NCI-H187 treated with DMSO at 0.1 percent for 48 hours (cell line): ENCODE measurements at places on chromosomes 7 and 10.

DNA sequence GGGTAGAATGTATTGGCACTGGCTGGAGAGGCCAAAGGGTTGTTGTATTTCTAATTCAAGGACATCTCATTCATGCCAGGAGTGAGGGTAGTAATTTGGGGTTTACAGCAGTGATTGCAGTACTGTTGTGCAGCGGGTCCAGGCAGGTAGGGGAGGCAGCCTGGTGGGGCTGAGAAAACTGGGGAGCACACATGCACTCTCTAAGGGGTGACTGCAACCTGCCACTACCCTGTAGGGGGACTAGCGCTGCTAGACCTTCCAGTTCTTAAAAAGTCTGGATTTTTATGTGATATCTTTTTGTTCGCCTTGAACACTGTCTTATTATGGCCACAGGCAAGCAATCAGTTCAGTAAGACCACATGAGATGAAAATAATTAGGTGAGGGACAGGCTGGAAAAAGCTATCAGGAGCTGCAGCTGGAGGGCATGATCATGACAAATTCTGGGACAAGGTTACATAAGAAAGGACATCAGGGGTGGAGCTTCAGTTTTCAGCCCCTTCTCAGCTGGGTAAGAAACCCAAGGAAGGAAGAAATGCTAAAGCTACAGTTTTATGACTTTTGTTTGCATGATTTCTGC is 149.0 kb downstream of the ARHGAP21 start:
- no peak for DNase-seq

GRCh38 chr10:31708474-31708873 is 220.2 kb downstream of the ARHGAP12 start:
- no peak for DNase-seq

- no peak for DNase-seq
Observed at GRCh38 chr10:98254234-98254974, 13.6 kb downstream of the LOXL4 start.

- no peak for DNase-seq
Observed at GRCh38 chr7:33921216-33921938, 16.0 kb downstream of the BMPER start.

DNA sequence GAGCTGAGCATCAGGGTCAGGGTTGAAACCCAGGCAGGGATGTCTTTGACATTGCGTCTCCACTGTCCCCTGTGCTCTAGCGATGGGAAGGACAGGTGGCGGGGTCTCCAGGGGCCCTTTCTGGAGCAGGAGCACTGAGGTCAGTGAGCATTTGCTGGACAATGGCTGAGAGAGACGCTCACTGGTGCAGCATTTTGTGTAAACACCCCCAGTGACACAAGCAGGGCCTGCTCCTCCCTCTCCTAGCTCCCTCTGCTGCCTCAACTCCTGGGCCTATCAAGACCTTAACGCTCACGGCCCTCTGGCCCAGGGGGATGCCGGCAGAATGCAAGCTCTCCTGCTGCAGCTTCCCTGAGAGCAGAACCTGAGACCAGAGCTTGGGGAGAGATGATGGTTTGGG is 17.4 kb upstream of the INMT start:
- no peak for DNase-seq

GRCh38 chr7:70565721-70566370 is 566.1 kb upstream of the GALNT17 start:
- DNase-seq = no peak

GRCh38 chr10:61971003-61971325 is 69.5 kb downstream of the ARID5B start:
- no peak for DNase-seq

GRCh38 chr10:69497611-69498390 is 46.5 kb downstream of the TSPAN15 start:
- DNase-seq = no peak

DNA sequence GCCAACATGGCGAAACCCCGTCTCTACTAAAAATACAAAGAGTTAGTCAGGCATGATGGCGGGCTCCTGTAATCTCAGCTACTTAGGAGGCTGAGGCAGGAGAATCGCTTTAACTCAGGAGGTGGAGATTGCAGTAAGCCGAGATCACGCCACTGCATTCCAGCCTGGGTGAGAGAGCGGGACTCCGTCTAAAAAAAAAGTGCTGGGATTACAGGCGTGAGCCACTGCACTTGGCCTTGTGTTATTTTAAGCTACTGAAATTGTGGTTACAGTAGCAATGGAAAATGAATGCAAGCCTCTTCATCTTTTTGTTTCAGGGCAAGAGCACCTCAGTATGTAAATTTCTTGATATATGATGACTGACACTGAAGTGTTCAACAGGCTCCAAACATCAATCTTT is 106.4 kb upstream of the IMMP2L start:
- no peak for DNase-seq

GRCh38 chr7:142496545-142496991 is 238.7 kb upstream of the PRSS58 start:
- DNase-seq = no peak

GRCh38 chr10:6056411-6057135 is 5.6 kb downstream of the IL2RA start:
- no peak for DNase-seq

- no peak for DNase-seq
Observed at GRCh38 chr10:33212061-33212748, 122.3 kb downstream of the NRP1 start.

DNA sequence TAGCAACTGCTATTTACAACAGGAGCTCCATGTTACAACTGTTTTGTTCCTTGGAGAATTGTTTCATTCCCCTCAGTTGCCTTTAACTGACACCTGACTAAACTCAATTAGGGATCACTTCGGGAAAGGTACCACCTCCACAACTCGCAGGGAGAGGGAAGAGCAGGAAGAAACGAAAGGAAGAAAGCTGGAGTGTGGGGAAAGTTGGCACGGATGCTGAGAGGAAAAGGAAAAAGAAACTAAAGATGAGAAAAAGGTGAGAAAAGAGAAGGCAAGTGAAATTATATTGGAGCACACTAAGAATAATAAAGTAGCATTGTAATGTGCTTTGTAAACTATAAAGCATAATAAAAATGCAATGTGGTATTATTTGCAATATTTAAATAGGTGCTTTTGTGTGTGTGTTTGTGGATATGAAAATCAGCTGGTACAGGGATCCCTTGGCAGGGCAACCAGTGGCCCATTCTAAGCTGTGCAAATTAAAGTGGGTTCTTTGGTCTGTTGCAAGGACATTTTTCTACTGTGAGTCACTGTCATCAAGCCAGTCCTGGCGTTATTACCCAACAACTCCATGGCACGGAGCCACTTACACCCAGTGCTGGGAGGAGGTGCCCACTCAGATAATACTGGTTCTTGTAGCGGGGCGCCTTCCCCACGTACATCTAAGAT is 45.9 kb downstream of the HIPK2 start:
- DNase-seq = no peak

DNA sequence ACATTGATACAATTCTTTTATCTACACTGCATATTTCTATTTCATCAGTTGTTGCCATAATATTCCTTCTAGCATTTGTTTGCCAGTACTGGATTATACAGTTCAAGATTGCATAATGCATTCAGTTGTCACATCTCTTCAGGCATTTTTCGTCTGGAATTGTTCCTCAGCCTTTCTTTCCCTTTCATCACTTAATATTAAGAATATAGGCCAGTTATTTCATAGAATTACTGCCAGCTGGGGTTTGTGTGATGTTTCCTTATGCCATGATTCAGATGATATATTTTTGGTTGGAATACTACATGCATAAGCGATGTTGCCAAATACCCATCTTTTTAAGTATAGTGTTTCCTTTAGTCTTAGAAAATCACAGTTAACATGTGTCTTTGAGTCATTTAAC is 20.8 kb downstream of the KIFBP start:
- DNase-seq = no peak
